Amygdala (tissue), 56 donors: ENCODE measurements at places on chromosomes 11 and 22.

GRCh38 chr11:61021661-61022212 lies 50.3 kb downstream of the CD6 start:
- no peak for DNase-seq

DNA sequence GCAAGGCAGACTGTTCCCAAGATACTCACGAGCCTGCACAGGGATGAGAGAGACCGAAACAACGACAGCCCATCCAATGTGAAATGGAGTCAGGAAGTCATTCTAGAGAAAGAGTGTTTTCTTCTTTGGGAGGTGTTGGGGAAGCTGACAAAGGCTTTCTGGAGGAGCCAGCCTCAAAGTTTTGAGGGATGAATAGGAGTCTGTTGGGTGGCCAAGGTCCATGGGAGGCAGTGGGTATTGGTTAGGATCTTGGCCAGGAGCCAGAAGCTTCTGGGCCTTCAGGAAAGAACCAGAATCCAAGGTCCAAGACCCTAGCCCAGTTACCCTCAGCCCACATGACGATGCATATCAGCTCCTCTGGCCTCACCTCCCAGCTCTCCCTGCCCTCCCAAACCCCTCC lies 59.9 kb upstream of the SHISAL1 start:
- no peak for DNase-seq

DNA sequence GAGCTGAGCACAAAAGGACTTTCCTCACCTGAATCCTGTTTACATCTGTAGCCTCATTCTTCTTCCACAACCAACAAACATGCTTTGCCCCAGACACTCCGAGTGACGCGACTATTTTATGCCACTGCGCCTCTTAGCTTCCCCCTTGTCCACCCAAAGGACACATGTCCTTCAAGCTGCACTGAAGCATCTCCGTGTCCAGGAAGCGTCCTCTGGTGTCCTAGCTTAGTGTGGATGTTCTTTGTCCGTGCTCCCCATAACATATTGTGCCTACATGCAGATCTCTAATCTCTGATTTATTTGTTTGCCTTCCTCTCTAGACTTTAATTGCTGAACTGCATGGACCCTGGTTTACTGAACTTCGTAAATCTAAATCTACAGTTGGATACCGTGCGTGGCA lies 20.1 kb upstream of the CECR2 start:
- DNase-seq = no peak

GRCh38 chr11:34787348-34787747 lies 128.8 kb downstream of the APIP start:
- DNase-seq = no peak

DNA sequence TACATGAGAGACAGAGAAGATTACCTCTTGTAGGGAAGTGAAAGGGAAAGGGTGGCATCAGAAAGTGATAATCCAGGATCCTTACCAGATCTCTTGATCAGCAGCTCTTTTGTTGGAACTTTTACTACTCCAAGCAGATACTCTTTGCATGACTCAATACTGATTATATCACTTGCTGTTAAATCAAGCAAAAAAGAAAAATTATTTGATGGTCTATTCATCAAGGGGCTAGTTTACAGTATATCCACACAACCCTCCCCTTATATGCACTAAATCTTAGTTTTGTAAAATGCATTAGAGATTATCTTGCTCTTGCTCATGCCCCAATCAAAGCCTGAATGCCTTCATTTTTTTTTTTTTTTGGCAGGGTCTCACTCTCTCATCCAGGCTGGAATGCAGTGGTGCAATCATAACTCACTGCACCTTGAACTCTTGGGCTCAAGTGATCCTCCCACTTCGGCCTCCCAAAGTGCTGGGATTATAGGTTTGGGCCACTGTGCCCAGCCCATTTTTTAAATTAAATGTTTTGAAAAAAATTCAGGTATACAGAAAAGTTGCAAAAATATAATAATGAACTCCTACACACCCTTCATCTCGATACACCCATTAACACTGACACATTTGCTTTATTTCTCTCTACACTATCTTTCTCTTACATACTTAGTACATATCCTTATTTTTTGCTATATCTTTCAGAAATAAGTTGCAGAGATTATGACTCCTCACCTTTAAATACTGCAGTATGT lies 76.1 kb upstream of the UCP3 start:
- DNase-seq = no peak

DNA sequence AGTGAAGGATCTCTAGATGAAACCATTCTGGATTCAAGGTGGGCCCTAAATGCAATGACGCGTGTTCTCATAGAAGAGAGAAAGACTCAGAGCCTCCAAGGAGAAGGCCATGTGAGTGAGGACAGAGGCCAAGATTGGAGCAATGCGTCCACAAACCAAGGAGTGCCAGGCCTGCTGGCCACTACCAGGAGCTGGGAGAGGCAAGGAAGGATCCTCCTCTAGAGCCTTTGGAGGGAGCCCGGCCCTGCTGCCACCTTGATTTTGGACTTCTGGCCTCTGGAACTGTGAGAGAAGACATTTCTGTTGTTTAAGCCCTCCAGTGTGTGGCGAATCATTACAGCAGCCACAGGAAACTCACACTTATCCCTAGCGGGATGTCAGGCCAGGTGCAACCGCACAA lies 52.7 kb upstream of the SHANK2 start:
- no peak for DNase-seq

DNA sequence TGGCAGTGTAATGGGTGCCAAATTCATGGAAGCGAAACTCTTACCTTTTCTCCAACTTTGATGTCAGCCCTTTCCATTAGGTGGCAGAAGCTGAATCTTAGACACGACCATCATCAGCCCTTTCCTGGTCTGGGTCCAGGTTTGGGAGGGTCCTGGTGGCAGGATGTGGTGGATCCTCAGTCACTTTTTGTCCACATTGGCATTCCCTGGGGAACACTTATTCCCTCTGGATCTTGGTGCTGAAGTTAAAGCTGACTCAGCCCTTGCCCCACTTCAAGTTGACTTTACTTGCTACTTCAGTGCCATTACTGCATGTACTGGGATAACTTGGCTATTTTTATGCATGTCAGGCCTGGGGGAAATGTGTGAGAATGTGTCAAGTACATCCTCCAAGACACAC lies 16.6 kb upstream of the NTM start:
- no peak for DNase-seq

DNA sequence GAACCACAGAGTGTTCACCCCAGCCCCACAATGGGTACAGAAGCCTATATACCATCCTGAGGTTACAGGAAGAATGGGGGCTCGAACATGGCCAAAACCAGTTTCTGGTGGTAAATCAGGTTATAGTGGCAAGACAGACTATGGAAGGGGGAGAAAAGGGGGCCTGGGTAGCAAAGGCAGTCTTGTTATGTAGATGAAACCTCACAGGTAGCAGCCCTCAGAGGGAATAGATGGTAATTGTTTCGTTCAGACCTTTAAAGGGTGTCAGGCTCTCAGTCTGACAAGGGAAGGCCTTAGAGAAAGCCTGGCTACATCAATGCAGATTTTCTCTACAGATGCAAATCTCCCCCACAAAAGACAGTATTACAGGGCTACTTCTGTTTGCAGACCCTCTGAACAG lies 3.4 kb downstream of the CAPN1 start:
- DNase-seq = no peak

DNA sequence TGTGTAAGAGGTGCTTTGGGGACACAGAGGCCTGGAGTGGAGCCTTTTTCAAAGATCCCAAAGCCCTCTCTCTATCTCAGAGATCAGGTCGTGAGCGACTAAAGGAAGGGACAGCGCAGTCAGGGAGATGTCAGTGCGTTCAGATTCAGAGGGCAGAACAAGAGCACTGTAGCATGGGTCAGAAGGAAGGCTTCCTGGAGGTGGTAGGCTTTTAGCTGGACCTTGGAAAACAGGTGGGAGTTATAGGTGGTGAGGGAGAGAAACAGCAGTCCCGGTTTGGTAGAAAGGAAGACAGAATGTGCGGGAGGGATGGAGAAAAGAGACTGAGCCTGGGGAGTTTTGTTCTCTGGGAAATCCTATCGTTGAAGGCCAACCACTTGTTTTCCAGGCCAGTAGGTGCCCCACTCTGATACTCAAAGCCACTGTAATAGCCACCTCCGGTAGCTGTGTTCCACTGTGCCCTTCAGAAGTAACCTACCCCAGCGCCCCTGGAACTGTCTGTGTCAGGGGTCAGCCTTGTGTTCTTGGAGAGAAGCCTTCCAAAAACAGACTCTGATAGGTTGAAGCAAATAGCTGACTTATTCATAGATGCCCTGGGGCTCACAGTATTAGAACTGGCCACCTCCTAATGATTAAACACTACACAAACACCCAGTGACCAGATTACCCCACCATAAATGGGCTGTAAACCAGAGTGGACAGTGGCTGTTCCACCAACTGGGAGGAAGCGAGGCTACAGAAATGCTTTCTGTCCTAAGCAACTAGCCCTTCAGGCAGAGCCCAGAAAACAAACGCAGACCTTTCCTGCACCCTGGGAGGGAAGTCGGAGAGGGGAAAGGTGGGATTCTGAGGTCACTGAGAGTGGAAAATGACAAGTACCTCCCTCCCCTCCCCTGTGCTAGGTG lies 157.7 kb downstream of the DBX1 start:
- no peak for DNase-seq

DNA sequence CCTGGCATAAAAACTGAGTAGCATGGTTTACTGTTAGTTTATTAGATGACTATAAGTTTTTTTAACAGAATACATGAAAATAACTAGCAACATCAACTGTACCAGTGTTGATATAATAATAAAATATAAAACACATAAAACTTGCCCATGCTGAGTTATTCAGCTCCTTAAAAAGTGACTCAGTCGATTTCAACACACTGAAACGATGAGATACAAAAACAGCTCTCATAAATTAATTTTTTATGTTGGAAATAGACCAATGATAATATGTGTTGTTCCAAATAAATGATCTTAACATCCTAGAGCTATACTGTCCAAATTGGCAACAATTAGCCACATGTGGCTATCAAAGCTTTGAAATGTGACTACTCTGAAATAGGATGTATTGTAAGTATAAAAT lies 15.9 kb downstream of the PDGFD start:
- DNase-seq = no peak

DNA sequence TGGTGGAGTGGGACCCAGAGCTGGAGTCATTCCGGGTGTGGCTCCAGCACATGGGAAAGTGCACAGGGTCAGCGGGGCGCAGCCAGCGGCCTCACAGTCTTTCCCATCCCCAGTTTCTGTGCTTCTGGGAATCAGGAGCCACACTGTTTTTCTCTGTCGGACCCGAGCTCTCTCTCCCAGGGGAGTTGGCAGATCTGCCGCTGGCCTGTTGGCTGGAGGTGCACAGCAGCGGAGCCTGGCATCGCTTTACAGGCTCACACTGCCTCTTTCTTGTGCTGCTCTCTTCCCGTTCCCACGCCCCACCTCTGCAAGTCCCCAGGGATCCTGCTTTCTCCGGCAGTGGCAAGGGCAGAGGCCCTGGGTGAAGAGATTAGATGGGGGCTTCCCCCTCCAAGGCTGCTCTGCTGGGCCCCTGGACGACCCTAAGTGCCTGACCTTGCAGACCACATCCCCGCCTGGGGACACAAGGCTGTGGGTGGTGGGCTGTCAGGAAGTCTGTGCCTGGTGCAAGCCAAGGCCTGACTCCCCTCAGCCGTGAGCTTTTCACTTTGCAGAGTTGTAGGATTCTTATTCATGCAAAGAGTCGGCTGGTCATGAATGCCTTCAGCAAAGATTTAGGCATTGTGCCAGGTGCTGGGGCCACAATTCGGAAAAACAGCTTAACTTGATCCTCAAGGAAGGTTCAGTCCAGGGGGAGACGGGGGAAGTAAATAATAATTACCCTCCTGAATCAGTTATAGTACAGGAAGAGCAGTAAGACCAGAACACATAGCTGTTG lies 116.3 kb downstream of the TIMP3 start:
- no peak for DNase-seq

GRCh38 chr11:79663017-79663416 lies 222.2 kb upstream of the TENM4 start:
- DNase-seq = no peak

DNA sequence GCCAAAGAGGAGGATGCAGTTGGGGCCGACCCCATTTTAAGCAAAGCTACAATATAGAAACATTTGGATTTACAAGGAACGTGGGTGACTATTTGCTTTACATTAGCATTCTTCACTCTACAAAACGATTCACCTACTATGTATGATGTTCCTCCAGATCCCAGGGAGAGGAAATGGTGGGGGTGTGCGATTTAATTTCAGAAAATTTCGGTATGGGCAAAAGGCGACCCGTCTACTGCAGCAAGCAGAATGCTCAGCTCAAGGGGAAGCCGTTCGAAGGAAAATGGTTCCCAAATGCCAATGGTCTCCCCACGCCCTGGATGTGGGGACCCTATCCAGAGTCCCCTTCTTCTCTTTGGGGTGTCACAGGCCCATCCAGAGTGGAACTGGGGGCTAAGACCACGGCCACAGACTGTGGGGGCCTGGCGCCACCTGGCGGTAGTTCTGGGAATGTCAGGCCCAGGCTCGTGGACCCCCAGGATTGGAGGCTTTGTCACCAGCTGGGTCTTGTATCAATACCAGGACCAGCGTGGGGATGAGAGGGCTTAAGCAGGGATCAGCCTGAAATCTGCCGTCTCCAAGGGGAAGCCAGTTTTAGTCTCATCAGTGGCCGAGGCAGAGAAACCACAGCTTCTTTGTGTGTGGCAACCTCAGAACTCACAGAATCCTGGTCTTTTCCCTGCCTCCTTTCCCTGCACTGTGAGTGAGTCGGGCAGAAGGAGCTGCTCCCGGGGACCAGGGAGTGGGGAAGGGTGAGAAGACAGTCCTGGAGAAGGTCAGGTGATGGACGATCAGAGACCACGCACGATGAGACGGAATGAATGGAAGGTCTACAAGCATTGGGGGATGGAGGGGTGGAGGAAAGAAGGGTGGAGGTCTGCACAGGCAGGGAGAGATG lies 8.4 kb downstream of the LRRC10B start:
- no peak for DNase-seq
